ENCODE measurements at places on chromosomes 3 and 15.
A peak's percentile ranks its signal among the peaks of the same experiment; 100 is the strongest.

DNA sequence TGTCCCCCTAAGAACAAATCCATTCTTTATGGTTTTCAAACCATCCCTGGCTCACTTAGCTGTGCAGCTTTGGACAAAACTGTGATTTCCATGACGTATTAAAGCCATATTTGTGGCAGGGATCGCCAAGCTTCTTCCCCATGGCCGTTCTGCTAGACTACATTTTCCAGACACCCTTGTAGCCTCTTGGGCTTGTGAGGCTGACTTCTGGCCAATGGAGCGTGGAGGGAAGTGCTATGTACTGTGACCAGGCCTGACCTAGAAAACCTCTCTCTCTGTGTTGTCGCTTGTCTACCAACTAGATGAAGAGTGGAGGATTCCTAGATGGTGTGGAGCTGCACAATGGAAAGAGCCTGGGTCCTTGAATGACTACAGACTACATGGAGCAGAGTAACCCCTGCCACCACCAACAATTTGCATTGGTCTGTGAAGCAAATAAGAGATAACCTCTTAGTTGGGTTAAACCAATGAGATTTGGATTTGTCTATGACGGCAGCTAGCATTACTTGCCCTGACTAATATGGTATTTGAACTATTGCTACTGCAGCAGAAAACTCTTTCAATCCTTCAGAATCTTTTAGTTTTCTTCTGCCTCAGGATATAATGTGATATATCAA lies 22.1 kb upstream of the MGLL start:
- DNase-seq: no peak

DNA sequence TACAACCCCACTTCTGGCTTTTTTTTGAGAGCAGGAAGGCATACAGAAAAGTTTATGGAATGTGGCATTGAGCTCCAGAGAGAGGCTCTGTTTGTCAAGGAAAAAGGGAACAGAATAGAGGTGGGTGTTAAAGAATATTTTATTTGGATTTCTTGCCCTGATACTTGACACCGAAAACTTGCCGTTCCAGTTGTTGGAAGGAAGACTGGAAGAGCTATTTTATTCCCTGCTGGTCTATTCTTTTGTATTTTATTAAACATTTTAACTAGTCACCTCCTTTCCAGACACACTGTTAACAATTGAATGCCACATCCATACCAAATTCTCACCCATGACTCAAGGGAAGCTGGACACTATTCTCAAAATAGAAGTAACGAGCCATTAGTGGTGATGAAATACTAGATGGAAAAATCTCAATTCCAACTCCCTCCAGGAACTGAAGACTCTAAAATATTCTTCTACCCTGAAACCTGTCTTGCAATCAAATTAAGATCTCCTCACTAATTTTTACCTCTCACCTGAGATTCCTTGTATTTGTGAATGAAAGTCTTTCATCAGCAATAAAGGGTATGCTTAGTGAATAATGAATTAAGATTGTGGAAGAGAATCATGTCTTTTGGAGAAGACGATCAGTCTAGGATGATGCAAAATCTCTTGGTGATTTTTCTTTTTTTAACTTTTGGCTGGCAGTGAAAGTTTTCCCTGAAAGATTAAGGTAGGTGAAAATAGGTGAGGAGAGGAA lies 28.5 kb downstream of the GREM1 start:
- no peak for DNase-seq

DNA sequence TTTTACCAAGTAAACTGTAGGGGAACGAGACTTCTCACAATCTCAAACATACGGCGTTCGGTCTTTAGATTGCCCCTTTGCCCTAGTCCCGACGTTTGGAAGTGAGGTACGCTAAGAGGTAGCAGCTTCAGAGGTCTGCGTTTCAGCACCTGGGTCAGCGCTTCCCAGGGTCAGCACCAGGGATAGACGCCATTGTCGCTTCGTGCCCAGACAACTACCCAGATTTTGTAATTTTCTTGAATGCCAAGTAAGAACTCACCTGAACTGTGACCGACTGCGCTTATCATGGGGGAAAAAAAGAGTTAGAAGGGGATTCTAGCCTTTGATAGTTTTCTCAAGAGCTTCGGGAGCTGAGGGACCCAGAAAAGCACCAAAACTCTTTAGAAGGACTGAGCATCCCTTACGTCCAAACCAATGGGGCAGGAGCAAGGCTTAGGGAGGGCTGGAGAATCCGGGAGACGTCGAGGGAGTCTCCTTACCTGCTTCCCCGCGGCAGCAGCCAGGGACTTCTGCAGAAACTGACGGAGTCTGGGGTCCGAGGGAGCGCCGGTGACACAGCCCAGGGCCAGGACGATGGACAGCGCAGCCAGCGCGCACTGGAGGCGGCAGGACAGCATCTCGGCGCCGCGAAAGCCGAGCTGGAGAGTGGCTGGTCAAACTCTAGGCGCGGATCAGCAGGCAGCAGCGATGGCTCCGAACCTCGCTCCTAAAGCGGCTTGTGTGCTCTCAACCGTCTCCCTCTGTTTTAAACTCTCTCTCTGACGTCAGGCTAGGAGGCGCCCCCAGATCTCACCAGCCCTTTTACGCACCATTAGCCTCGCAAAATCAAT lies at the start of gene SST:
SST (minus strand) TSS at position 720 of the 830 bp plus-strand sequence; CDS start at position 617, 103 bp downstream.
- peak; percentile 7 for DNase-seq

- peak; percentile 58 for DNase-seq
These were observed 513.7 kb downstream of the FOXP1 start for GRCh38 chr3:71069797-71070196.

DNA sequence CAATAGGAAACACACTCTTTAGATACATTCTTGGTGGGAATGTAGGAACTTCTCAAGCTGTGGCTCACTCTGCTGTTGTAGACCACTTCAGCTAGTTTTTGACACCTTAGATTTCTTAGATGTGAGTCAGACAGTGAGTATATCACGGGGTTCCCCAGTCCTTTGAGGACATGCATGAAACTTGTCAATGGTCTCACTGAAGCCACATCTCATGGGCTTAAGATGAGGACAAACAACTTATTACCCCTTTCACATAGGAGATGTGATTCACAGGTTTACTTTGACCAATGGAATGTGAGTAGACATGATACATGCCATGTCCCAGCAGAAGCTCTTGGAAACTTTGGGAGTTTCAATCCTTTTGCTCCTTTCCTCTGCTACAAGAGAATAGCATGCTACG lies 325.5 kb downstream of the CHST2 start:
- peak; percentile 31 for DNase-seq

DNA sequence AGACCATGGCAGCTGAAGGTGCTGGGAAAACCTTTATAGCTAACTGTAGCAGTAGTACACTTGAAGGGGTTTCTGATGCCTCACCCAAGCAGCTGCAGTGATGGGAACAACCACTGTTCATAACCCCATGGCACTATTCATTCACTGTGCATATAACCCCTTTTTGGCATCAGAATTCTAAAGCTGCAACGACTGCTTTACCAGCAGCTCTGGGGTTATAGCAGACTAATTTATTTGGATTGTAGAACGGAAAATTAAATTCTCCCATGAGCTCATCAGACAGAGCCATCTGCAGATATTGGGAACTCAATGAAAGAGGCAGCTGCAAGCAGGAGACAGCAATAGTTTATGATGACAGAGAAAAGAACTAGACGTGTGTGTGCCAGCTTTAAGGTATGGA lies 28.6 kb downstream of the TFDP2 start:
- no peak for DNase-seq

DNA sequence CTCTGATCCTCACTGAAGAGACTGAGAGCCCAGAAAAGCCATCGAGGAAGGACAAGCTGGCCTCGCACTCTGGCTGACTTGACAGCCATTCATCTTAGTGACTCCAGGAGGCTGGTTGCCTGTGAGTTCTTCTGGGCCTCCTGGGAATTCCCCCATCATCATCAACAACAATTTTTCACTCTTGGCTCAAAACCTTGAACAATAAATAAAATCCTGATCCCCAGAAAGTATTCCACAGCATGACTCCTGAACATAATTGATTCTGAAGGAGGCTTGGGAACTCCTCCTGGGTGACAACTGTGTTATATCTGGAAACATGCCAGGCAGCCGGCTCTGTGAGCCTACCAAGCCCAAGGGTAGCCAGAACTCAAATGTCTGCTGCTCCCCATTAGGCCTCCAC lies 188.6 kb downstream of the SHQ1 start:
- DNase-seq: no peak

- no peak for DNase-seq
These were observed 72.1 kb downstream of the OTOL1 start for GRCh38 chr3:161568671-161569070.

DNA sequence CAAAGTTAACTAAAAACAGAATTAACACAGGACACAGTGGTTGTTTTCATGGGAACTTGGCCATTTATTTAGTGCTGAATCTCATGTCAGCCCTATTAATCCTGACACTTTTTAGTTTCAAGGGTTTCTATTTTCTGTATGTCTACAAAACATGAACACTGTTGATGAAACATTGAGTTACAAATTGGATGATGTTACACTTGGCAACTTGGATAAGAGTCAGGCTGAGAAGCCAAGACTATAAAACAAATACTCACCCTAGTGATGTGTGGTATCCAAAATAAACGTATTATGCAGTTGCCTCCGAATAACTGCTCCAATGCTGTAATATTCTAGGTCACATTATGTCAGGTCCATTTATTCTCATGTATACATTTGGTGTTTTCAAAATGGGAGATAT lies 349.6 kb downstream of the ZIC1 start:
- no peak for DNase-seq

GRCh38 chr15:43241100-43241499 lies 20.3 kb upstream of the EPB42 start:
- no peak for DNase-seq

- DNase-seq: no peak
These were observed 153.8 kb downstream of the SPATA16 start for GRCh38 chr3:172987273-172987672.

DNA sequence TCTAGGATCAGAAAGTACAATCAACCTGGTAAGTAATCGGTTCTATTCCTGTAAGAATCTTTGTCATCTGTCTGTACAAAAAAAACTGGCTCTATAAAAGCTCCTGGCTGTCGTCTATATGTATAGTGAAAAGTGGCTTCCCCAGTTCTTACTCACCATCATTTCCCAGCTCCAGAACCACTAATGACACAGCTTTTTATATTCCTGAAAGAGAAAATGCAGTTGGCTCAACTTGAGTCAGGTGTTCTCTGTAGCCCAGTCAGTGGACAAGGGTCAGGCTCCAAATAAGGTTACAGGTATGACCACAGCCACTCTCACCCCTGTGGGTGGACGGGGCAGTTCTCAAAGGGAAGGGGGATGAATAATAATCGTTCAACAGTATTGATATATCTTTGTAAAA lies 85.1 kb downstream of the AP4E1 start:
- DNase-seq: no peak

DNA sequence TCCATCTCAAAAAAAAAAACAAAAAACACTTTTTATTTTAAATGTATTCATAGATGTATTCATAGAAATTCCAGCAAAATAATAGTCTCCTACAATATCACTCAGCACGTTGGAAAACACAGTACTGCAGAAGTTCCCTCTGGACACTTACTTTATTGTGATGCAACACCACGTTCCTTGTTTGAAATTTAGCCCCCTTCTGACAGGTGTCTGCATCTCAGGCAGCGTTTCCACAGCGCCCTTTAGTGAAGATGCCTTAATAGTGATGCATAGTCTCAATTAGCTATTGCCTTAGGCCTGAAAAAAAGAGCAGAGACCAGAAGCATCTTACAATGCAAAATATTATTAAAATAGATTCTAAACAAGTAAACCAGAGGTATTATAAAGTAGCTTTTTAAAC lies 20.3 kb downstream of the IL12A start:
- DNase-seq: no peak

DNA sequence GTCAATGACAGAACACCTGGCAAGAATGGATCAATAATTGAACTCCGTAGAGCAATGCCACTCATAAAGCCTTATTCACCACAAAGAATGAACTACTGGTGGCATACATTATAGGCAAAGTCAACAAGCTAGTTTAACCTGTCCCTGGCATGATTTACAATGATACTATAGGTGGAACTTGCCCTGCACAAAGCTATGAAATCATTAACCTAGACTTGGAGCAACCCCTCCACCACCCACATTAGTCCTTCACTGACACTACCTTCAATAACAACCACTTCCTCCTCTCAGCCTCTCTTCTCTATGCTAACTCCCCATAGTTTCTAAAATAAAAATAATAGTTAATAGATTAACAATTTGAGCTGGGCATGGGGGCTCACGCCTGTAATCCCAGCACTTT lies 54.4 kb downstream of the ACAP2 start:
- DNase-seq: no peak

- DNase-seq: no peak
These were observed 14.1 kb downstream of the LACTB start for GRCh38 chr15:63135804-63136203.

GRCh38 chr3:181327349-181327748 lies 337.8 kb upstream of the DNAJC19 start:
- DNase-seq: no peak

GRCh38 chr15:80950291-80951078 lies 39.1 kb downstream of the MESD start:
- DNase-seq: no peak

DNA sequence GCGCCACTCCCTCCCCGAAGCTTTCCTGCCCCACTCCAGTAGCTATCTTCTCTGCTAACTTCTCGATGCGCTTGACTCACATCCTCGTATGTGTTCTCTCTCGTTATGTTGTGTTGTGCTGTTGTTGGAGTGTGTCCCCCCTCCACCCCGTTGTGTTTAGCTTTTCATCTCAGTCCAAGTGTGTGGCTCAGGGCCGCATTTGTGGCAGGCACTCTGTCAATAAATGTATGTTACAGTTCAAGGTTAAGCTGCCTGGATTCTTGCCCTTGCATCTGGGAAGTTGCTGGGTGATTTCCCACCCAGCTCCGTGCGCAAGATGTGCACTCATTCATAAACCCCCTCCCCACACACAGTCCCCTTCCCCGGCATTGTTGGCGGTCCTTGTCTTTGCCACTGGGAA lies 71.9 kb downstream of the PGPEP1L start:
- no peak for DNase-seq

- no peak for DNase-seq
These were observed 5.8 kb downstream of the PRKCD start for GRCh38 chr3:53166781-53167291.

DNA sequence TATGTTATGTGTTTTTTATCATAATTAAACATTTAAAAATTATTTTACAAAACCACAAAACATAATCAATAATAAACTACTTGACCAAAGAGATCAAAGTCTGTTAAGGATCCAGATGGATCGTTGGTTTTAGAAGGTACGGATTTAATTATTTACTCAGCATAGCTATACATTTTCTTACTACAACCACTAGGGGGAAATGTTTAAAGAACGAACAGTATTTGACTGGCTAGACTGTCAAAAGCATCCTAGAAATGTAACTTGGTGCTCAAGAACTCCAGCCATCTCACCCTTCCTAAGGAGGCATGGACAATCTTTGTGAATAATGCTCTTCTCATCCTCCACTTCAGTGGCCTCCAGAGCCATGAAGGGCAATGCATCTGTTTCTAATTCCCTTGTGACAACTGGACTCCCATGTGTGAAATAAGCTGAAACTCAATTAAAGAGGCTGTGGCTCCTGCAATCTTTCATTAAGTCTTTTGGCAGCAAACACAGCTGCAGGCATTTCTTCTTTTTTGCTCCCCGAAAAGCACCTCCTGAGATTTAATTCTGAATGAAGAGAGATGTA lies 94.7 kb upstream of the TUSC7 start:
- DNase-seq: no peak

Data from T-helper 2 cell treated with Interferon-gamma antibody and Interleukin-4, amounts not matched to agents 5 μg/mL and 100 μg/mL, for 36 hours (primary cell).